CD4-positive, alpha-beta memory T cell (primary cell): ENCODE measurements at places on chromosomes 12 and 14.

DNA sequence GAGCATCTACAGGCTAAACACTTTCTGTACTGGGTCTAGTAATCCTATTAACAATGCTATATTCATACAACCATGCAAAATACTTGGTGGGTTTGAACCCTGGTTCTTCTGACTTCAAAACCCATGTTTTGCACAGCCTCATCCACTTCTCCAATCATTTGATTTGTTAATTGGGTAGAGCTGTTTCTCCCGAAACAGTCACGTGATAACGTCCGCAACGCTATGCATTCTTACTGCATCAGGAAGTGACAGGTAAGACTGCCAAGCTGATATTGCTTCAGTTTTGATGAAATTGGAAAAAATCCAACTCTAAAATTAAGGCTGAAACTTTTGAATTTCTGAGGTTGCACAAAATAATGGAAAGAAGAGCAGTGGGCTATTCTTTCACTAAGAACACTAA lies 30.4 kb upstream of the RNU6-7 start:
- DNase-seq: no peak

DNA sequence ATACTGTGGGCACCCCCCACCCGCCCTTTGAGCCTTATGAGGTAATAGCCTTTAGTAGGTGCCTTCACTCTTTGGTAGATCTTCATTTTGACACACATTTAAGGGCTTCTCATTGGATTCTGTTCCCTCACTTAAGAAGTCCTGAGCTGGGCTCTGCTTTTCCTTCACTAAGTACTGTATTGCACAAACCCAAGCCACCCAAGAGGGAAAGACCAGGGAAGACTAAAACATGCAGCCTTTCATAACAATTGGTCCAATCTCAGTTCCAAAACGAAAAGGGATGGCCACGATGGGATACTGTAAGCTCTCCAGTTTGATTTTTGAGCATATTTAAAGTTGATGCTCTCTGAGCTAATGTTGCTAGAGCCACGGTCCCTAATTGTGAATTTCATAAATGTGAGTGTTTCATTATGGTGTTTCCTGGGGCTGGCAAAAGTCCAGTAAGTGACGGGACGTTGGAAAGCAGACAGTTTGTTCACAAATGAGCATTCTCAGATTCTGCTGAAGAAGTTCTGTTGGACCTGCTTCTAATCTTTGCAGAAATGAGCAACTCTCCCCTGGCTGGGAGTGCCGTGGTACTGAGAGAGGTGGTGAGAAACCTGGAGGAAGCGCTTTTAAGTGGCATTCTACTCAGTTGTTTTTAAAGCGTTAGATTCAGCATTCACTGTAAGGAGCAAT lies 9.4 kb downstream of the SSPN start:
- DNase-seq: no peak

DNA sequence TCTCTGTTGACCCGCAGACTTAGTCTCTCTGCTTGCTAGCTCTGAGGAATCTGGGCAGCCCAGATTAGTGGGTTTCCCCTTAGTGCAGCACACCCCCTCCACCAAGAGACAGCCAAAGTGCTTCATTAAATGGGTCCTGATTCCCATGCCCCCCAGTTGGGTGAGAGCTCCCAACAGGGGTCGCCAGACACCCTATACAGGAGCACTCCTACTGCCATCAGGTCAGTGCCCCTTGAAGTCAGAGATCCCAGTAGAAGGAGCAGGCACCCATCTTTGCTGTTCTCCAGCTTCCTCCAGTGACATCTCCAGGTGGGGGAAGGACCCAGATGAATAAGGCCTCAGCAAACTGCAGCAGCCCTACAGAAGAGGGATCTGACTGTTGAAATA lies 36.7 kb upstream of the C14orf132 start:
- no peak for DNase-seq

- peak; percentile 22 for DNase-seq
Measured at GRCh38 chr12:12839003-12839395, 25.9 kb downstream of the DDX47 start.

- DNase-seq: peak; percentile 66
Measured at GRCh38 chr14:24080888-24081738, 9.8 kb downstream of the CPNE6 start.

DNA sequence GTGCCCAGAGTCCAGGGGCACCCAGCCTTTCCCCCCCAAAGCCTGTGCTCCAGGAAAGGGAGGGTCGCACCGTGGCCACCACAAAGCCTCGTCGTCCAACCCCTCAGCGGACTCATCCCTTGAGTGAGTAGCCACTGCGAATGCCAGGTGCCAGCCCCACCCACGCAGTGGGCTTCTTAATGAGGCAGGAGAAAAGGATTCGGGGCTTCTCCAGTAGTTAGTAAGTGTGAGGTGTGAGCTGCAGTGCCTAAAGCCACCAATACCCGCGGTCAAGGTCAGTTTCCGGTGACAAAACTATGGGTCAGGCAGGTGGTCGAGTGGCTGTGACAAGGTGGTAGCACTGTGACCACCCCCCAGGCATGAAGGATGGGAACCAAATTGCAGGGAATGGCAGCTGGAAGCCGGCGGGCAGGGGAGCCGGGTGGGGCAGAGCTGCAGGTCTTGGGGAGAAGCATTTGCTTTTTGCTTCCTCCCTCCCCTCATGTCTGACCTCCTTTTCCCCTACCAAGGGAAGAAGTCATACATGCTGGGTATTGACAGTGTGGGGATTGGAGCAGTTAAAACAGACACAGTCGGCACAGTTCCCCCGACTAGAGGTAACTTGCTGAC lies 8.0 kb downstream of the RAN start:
- no peak for DNase-seq

DNA sequence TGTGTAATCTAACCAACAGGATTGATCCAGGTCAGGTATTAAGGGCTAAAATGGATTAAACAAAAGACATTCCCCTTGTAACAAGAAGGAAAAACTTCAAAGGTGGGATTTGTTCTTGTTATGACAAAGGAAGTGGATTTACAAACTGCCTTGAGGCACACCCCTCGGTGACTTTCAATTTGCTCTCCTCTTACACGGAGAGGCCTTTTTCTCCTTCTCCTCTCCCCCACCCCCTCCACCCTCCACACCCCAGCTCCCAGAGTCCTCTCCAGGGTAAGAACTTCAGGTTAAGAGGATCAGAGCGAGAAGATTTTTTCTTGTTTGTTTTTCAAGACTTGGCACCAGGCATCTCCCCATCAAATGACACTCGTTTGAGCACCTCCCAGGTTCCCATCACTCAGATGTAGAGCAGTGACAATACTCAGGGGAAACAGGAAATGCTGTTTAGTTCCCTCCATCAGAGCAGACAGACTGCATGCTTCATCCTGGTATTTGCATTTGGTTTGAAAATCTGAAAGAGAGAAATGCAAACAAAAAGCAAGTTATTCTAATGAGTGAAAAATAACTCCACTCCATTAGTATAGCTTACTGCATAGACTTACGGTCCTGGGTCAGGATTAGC lies 77.6 kb upstream of the TMEM260 start:
- no peak for DNase-seq

DNA sequence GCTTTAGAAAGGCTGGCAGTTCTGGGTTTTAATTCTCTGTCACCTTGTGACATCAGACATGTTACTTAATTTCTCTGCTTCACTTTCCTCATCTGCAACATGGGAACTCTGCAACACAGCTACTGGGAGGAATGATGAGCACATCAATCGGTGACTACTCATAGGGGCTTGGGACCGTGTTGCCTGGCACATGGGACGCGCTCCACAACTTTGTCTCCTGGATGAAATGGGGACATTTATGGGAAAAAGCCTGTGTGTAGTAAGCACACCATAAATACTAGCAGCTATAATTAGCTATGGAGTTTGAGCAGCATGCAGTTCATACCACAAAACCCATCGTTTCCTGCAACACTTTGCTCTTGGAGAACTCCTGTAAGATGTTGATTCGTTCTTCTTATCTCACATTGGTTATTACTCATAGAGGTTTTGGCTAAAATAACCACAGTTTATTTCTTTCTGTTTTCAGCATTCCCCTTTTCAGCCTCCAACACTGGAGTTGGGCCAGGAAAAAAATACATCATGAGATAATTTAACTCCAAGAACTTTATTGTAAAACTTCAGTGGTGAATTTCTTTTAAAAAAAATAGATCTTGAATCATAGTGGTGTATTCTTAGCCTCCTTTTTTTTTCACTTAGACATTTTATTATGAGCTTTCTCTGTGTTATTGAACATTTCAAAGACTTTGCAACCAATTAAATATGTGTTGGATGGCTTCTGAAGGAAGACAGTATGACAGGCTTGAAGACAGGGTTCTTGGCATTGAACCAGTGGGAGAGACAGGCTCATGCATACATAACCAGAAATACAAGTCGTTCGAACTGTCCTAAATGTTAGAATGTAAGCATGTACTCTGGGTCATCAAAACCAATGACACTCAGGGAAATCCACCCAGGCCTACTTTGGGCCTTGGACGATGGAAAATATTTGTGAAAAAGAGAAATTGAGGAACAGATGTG lies 72.7 kb downstream of the RIN3 start:
- peak; percentile 79 for DNase-seq

GRCh38 chr14:75406856-75407255 lies 21.0 kb upstream of the JDP2 start:
- DNase-seq: no peak

DNA sequence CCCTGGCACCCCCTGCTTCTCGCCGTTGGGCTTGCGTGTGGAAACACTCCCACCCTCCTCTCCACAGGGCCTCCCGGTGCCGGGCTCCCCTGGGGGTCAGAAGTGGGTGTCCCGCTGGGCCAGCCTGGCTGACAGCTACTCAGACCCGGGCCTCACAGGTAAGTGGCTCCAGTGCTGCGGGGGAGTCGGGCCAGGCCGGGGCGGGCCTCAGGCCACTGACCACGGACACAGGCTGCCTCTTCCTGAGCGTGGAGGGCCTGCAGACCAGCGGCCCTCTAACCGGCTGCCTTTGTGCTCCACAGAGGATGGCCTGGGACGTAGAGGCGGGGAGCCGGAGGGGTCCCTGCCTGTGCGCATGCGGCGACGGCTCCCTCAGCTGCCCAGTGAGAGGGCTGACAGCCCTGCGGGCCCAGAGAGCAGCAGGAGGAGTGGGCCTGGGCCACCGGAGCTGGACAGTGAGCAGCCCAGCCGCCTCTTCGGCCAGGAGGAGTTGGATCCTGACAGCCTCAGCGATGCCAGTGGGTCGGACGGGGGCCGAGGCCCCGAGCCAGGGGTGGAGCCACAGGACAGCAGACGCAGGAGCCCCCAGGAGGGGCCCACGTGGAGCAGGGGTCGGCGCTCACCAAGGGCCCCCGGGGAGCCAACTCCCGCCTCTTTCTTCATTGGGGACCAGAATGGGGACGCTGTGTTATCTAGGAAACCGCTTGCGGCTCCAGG lies 21.1 kb downstream of the CEP170B start:
- DNase-seq: peak; percentile 33

DNA sequence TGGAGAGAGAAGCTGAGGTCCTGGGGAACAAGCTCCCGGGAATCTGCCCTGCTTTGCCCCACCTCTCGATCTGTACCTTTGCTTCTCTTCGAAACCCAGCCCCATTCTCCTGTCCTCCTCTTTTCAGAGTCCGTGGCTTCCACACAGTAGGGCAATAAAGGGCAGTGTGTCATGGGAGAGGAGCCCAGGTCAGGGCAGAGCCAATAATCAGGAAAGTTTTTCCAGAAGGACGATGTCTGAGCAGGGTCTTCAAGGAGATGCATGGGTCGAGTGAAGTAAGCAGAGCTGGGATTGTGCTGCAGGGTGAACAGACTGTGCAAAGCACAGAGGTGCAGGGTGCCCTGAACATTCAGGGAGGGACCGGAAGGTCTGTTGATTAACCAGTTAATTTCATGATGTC lies 22.1 kb upstream of the SERPINA4 start:
- DNase-seq: no peak

- no peak for DNase-seq
Measured at GRCh38 chr12:47095446-47096236, 15.9 kb upstream of the AMIGO2 start.

GRCh38 chr12:95484524-95484923 lies 10.6 kb downstream of the METAP2 start:
- no peak for DNase-seq
